Skin of body (tissue), 3 donors: ENCODE measurements at places on chromosomes 7 and 10.

DNA sequence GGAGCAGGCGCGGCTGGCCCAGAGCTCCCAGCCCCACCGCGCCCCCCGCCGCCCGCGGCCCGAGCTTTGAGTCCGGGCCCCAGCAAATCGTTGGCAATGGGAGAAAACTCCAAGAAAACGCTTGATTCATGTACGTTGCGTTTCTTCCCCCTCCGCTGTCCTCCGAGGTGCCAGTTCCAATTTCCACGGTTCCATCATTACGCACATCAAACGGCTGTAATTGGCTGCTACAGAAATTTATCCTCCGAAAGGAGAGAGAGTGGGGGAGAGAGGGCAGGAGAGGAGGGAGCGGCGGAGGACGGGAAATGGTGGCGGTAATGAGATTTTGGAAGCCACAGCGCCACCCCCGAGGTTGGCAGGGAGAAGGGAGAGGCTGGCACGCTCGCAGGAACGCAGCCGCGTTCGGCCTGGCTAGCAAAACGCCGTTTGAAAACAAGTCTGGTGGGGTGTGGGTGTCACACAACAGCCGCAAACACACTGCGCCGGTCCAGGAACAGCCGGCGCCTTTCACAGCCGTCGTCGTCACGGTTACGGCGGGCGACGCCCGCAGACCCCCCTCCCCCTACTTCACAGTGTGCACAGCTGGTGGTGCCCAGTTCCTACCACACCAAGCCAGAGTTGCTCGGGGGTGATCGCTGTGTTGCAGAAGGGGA lies 57.5 kb downstream of the UNCX start:
- peak; percentile 16 for DNase-seq

- no peak for DNase-seq
These were observed 89.1 kb upstream of the KLF14 start for GRCh38 chr7:130823060-130823459.

- DNase-seq, result no peak
These were observed 29.6 kb downstream of the MAD1L1 start for GRCh38 chr7:2202901-2203765.

- no peak for DNase-seq
These were observed 28.9 kb upstream of the CREB3L2 start for GRCh38 chr7:138030679-138031351.

GRCh38 chr10:79397575-79398303 lies 47.7 kb downstream of the ZCCHC24 start:
- peak; percentile 50 for DNase-seq

DNA sequence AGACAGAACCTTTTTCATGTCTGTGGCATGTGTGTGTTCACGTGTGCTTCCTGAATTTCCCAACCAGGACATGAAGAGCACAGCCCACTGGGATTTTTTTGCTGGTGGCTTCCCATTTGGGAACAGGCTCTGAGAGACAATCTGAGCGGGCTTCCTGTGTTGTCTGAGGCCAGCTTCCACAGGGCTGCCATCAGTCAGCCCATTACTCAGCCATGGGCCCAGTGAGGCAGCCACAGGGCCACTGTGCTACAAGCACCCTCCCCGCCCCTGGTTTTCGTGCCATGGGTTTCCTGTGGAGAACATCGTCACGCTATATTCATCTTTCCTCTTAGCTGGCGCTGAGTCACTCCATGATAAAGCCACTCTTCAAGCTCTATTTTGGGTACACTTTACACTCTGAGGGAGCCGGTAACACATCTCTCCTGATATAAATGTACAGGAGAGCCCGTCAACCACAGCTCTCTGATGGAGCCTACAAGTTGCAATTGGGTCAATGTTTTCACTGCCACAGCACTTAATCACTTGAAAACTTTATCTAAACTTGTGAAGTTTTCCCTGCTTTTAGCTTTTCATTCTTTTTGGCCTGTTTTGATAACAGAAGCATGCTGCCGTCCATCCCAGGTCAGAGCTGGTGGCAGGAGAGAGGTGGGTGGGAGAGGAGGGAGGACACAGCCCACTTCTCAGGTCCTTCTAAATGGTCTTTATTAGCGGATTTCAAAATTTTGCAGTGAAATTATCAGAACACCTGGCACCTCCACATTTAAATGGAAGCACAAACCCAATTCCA lies 96.9 kb downstream of the HIPK2 start:
- DNase-seq, result no peak

- DNase-seq, result no peak
These were observed 6.0 kb downstream of the SPRN start for GRCh38 chr10:133418289-133418993.

DNA sequence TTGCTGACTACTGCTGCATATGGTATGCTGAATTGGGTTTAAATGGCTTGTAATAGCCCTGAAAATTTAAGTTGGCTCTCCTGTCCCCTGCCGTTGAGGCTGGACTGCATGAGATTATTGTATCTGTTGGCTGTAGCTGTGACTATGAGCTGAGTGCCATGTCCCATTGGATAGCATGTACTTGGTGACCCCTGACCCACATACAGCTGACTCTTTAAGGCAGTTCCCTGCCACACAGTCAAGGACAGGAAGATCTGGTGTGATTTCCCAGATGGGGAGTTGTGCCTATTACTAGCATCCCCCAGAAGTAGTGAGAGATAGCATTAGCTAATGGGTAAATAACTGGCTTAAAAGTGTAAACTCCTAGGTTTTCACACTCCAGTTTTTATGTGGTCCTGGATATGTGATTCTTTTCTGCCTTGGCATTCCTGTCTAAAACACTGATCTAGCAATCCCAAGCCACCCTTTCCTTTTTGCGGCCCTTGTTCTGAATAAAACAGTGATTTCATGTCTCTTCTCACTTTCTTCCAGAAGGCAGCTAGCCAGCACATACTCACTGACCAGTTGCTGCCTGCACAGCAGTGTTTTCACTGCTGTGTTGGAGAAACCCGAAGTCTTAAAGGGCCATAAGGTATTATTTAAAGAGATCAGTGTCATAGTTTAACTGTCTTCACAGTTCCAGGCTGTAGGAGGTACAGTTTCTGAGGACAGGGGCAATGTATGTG lies 35.9 kb downstream of the LRRC4 start:
- peak; percentile 2 for DNase-seq

DNA sequence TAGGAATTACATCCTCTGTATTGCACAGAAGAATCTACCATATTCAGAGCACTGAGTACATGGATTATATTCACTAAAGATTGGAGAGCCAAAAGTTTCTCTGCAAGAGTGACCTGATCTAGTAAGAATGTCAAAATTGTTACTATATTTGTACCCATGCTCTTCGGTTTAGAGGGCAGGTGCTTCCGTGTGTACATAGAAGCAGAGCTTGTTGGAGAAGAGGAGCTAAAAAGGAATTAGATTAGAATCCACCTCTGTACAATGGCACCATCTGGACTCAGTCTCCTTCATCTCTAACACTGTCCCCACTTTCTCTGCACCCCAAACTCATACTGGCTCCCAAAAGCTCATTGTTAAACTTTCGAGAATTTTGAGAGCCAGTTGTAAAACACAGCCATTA lies 8.3 kb downstream of the CALD1 start:
- DNase-seq, result no peak

DNA sequence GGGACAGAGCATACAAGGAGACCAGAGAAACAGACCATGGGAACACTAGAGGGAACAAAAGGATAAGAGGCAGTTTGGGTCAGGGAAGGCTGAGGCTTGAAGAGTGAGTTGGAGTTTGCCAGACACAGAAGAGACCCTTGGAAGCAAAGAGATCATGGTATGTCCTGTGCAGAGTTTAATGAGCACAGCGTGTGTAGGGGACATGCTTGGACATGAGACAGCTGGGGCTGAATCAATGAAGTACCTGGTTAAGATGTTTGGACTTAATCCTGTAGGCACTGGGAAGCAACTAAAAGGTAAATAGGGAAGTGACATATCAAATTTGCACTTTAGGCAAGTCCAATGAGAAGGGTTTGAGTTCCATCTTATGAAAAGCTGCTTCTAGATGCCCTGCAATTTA lies 79.6 kb downstream of the KIAA1217 start:
- no peak for DNase-seq

DNA sequence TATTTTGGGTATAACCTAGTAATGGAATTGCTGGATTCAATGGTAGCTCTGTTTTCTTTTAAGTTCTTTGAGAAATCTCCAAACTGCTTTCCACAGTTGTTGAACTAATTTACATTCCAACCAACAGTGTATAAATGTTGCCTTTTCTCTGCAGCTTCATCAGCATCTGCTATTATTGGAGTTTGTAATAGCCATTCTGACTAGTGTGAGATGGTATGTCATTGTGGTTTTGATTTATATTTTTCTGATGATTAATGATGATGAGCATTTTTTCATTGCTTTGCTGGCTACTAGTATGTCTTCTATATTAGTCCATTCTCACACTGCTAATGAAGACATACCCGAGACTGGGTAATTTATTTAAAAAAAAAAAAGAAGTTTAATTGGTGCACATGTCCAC lies 248.6 kb upstream of the MAGI2 start:
- DNase-seq, result no peak

- no peak for DNase-seq
These were observed 121.6 kb upstream of the SEMA3C start for GRCh38 chr7:81040496-81040895.

- DNase-seq, result no peak
These were observed 72.1 kb upstream of the EGFR start for GRCh38 chr7:54946764-54947163.

DNA sequence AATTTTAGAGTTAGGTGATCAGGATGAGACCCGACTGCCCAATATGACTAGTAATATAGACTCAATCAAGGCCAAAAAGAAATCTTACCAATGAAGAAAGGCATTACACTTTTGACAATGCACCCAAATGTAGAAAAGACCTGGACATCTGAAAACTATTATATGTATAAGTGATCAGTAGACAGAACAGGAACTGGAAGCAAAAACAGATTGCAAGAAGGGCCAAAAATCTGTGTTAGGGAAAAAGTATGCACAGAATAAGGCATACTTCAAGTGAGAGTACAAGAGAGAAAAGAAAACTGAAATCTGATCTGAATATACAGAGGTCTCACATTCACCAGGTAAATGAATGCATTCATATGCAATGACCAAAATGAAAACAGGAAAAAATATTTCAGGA lies 107.0 kb downstream of the GNAI1 start:
- DNase-seq, result no peak

GRCh38 chr10:132790934-132791829 lies 5.2 kb upstream of the NKX6-2 start:
- no peak for DNase-seq

- DNase-seq, result no peak
These were observed 268.1 kb upstream of the FZD8 start for GRCh38 chr10:35910234-35910633.

DNA sequence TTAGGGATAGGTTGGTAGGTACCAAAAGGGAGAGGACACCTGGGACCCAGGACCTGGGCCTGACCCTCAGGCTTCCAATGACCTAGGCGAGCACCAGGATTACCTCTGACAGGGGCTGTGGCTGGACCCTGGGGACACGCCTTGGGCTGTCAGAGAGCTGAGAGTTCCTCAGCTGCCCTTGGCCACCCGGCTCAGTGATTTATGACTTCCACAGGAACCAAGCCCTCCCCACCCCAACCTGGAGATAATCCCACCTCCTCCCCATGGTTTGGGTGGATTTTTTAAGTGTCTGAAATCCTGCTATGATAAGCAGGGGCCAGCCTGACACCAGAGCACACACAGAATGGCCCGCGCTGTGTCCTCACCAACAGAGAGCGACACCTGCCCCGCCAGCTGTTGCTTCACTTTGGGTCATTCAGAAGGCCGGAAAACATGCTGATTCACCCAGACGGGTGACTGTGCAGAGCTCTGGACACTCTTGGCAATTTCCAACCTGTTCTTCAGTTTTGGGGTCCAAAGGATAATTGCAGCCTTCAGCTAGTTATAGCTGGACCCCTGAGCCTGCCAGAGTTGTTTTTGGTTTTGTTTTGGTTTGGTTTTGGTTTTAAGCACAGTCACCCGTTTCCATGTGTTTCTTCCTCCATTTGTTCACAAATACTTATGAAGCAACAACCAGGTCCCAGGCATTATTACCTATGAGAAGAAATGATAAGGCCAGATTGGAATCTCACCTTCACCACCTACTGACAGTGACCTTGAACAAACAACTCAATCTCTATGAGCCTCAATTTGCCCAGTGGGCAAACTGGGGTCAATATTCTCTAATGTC lies 78.2 kb downstream of the RAB11FIP2 start:
- DNase-seq, result no peak

DNA sequence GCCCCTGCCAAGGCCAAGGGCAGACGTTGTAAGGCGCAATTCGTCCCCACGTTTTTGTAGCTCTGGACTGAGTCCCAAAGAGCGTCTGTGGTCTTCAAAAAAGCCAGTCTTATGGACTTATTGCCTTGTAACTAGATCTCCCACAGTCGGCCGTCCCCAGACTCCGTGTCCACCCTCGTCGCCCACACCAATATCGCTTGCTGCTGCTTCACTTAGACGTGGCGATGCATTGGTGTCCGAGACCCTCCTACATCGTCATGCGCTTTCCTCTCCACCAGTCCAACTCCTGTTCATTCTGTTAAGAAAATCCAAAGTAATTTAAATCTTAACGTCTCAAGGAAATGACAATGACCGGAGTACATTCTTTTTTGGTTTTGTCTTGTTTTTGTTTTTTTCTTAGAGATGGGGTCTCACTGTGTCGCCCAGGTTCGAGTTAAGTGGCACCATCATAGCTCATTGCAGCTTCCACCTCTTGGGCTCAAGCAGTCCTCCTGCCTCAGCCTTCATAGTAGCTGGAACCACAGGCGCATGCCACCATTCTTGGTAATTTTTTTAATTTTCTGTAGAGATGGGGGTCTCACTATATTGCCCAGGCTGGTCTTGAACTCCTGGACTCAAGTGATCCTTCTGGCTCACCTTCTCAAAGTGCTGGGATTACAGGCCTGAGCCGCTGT lies 851 bp downstream of the KIFBP start:
- no peak for DNase-seq

DNA sequence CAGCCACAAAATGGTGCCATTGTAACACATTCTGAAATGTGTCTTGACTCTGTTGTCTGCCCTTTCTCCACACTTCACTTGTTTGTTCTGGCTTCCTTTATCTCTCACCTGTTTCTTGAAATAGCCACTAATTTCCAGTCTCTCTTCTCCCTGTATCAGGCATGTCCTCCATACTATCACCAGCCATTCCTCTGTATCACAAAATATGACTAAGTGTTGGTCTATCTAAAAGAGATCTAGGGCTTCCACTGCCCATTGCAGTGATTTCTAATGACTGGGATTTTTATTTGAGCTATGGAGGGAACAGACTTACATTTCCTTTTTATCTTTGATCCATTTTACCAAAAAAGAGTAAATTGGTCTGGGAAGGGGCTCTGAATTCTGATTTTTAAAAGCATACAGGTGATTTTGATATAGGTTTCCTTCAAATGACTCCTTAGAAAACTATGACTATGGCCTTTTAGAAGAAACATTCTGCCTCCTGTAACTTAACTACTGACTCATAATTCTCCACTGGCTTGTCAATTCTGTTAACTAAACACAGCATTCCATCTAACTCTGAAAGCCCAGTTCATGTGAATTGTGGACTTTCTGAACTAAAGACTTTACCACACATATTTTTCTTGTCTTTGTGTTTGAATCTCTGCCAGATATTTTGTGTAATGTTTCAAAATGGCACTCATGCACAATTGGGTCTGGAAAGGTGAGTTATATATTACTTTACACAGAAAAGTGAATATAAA lies 1121.4 kb downstream of the XPNPEP1 start:
- DNase-seq, result no peak

- no peak for DNase-seq
These were observed 41.6 kb upstream of the VWC2 start for GRCh38 chr7:49731836-49732235.

- no peak for DNase-seq
These were observed 43.7 kb upstream of the BPGM start for GRCh38 chr7:134602881-134603451.

- no peak for DNase-seq
These were observed 8.5 kb upstream of the NRCAM start for GRCh38 chr7:108464743-108465142.
